Left renal pelvis (tissue), 4 donors: ENCODE measurements at places on chromosomes 11 and 22. TPM values are rescaled to one million over a fixed set of nuclear protein-coding genes. Genes with fewer than 3 reads are reported as not detected.

Gene MOB2
- 34.2 TPM for polyA plus RNA-seq

Gene RAB36
- 6.8 TPM for polyA plus RNA-seq

Gene ANO5
- polyA plus RNA-seq: 5.4 TPM

Gene ZC3H12C
- polyA plus RNA-seq: 8.2 TPM

Gene SMARCB1
- polyA plus RNA-seq: 162 TPM

Gene YAP1
- 179 TPM for polyA plus RNA-seq

Gene LINC01488
- 0.05 TPM for polyA plus RNA-seq

Gene RAB30
- polyA plus RNA-seq: 17.8 TPM

Gene C22orf42
- polyA plus RNA-seq: not detected

Gene CATSPER1
- not detected for polyA plus RNA-seq

DNA sequence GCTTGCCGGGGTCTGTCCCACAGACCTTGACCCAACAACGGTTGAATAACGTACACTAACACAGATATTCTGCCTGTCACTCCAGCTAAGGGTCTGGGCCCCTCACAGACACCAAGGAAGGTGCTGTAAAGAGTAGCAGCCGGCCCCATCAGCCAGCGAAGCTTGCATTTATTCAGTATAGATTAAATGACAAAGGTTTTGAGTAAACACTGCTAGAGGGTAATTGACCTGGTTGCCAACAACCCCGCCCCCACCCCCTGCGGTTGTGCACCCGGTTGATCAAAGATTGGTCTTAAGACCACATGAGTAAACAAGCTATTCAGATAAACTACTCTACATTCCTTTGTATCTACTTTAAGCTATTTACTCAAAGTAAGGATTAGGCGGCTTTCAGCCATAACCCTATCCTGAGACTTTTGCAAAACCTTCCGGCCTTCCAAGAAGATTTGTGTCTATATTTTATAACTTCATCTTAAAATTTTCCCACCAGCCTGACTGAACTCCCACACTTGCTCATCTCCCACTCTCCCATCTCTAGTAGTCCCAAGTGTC lies 4.8 kb upstream of the CKAP5 start:
- no peak for DNase-seq

GRCh38 chr11:64419257-64419790 lies 60.4 kb downstream of the RPS6KA4 start:
- DNase-seq: no peak

- no peak for DNase-seq
Measured at GRCh38 chr22:49923445-49923844, 5.0 kb downstream of the CRELD2 start.

DNA sequence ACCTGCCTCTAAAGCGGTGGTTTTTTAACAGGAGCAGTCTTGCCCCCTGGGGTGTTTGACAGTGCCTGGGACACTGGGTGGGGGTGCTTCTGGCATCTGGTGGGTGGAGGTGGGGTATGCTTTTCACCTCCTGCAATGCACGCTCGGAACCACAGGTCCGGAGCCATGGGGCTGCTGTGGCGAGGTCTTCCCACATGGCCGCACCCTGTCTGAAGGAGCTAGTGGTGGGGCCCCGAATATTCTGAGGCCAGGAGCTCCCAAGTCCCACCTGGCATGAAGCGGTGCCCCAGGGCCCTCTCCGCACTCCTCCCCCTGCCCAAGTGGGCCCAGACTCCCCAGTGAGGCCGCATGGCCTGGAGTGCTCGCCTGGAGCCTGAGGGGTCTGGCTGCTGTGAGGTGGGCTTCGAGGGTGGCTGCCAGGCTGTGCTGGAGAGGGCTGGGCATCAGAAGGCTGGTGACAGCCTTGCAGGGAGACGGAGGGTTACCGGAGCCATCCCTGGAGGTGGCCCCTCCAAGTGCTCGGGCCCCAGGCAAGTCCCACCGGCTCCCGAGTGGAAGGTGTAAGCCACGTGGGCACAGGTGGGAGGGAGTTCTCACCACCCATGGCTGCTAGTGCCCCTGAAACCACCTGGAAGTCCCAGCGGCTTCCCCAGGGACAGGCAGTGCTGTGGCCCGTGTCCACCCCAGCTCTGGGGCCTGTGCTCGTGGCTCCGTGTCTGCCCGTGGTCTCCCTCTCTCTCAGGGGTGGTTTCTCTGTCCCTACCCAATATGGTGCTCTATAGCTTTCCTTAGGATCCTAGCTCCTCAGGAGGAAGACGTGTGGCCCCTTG lies 15.1 kb downstream of the TBX1 start:
- no peak for DNase-seq

DNA sequence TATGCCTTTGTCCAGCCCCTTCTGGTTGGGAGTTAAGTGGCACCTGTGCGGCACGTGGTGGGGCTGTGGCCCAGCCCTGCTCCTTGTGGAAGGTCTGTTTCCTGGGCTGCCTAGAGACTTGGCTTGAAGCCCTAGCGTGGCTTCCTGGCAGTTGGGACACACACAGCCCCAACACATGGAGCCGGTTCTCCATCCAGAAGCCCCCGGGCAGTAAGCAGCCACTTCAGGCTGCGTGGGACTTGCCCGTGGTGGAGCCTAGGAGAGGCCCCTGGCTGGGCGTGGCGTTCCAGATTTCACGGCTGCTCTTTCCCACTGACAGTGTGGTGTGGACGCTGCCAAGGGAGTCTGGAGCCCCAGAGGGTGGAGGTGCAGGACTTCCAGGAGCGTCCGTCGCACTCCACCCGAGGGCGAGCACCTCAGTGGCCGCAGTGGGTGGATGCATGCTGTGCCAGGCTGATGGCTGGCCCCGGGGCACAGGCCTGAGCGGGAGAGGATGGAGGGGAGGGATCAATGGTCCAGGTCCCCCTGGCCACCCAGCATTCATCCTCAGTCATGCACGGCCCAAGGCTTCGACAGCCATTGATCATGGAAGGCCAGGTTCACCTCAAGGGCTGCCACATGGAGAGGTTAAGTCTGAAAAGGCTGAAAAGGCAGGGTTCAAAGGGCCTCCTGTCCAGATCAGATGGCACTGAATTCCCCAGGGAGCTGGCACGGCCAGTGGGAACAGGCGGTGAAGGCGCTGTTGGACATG lies 9.3 kb downstream of the CCND1 start:
- DNase-seq: no peak

DNA sequence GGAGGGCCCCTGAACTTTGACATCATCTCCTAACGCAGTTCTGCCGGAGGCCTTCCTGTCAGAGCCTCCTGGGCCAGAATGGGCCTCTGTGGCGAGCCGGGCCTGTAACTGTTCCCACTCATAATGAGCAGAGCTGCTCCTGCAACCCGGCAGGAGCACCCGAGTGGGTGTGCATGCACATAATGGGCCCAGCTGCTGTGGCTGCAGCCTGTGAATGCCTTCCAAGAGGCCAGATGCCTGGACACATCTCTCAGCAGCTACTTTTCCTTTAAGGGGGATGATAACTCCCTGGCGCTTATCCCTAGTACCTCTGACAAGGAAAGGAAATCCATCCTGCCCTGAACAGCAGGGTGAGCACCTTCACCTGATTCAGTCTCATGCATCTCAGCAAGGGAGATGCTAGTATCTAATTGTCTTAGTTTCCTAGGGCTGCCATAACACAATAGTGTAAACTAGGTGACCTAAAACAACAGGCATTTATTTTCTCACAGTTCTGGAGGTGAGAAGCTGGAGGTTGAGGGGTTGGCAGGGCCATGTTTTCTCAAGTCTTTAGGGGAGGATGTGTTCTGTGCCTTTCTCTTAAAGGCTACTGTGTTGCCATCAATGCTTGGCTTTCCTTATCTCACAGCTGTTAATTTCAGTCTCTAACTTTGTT lies 120.5 kb downstream of the TEAD1 start:
- no peak for DNase-seq

GRCh38 chr11:15586741-15587473 lies 472.2 kb downstream of the INSC start:
- DNase-seq: no peak

- no peak for DNase-seq
Measured at GRCh38 chr11:102807921-102808320, 10.0 kb upstream of the MMP1 start.

DNA sequence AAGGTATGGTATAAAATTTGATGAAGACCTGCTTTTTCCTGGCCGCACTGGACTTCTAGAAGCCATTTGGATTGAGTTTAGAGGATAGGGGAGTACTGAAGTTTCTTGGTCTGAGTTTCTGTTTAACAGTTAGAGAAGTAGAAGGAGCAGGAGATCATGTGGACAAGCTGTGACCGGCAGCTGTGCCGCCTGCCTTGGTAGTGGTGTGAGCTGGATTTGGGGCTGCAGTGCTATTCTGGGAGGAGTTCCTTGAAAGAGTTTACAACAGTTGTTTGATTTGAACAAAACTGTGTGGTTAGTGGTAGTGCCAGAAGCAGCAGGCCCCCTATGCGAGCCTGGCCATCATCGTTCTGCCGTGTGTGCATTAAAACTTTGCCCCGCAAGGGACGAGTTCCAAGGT lies 105.2 kb downstream of the PDHX start:
- DNase-seq: no peak

DNA sequence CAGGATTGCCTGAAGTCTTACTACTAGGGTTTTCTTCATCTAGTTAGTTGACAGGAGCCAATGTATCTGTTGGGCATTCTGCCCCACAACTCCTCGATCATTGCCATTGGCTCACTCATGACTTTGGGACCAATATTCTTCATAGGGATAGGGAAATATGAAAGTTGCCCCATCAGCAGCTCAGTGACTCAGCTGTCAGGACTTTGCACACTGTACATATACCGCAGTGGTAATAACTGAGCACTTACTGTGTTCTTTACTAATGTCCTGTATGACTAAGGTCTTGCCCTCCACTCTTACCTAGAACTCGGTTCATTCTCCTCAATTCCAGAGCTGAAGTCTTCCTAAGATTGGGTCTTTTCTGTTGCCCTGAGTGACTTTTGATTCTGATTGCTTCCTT lies 46.8 kb upstream of the PGR start:
- no peak for DNase-seq

DNA sequence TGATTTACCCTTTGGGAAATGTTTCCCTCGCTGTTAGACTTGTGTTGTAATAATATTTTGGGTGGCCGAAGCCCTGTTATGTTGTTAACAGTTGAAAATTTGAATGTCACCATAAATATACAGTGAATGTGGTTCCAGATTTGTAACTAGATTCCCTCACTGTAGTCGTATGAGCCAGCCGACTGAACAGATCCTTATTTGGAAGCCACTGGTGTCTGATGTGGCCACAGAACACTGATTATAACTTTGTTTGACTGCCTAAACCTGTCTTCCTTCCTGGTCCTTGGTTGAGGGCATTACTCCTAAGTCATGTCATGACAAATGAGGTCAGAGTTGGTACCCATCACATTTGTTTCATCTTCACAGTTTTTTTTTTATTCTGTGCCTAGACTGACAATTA lies 45.4 kb downstream of the YAP1 start:
- DNase-seq: no peak

GRCh38 chr11:17294033-17294432 lies 17.5 kb downstream of the NUCB2 start:
- no peak for DNase-seq
